Cortex of kidney (tissue), 1 donor: ENCODE measurements at places on chromosomes 7 and 10.

- DNase-seq = no peak
These were observed 153.5 kb upstream of the C7orf33 start for GRCh38 chr7:148437043-148437442.

DNA sequence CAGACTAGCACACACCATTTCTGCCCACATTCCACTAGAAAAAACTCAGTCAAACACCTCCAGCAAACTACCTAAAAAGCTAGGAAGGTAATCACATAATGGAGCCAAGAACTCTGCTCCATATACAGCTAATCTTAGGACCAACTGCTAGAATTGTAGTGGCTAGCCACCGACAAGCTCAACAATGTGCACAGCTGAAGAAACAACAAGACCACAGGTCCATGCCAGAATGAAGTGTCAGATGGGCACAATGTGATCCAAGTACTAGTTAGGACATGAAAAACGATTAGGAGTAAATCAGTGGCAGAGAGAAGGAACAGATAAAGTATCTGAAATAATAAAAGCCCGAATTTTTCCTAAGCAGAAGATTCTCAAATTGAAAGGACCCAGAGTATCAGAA lies 38.6 kb downstream of the TMEM106B start:
- DNase-seq = no peak

DNA sequence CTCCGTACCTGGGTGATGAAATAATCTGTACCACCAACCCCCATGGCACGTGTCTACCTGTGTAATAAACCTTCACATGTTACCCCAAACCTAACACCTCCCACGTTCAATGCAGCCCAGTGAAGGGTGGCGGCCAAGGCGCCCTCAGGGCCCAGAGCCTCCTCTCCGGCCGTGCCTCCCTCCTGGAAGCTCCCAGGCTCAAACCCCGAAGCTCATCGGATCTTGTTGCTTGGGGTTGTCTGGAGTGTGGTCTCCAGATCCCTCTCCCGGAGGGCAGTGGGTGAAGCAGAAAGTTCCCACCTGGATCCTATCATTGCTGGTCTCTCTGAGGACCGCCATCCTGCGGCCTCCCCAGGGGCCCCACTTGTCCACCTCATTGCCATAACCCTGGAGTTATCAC lies 9.4 kb upstream of the KNDC1 start:
- no peak for DNase-seq

DNA sequence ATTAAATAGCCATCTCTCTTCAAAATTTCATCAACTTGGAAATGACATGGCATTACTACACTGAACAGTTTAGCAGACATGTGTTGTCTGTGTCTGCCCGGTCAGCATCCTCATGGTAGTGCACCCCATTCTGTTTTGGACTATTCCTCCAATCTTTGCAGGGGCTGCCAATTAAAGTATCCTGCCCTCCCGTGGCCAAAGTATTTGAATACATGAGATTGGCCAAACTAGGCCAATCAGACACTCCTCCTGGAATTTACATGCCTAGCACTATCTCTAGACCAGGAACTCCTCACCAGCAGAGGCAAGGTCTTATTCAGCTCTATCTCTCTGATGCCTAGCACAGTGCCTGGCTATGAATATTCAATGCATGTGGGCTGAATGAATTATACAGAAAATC lies 4.4 kb downstream of the SHTN1 start:
- no peak for DNase-seq

DNA sequence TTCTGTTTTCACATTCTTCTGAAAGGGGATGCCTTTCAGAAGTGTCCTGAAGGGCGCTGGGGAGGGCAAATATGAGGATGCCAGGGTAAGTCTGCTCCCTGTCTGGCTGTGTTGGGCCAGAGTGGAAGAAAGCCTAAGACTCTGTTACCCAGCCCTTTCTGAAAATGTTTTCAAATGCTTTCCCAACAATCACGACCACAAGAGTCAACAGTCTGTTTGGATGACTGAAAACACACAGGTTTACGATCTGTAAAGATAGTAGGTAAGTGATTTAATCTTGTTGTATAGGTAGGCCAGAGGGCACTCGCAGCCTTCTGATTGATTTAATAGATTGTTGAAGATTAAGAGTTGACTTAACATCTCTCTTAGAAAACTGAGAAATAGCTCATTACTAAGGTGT lies 13.2 kb downstream of the SGPL1 start:
- DNase-seq = no peak

- no peak for DNase-seq
These were observed 26.8 kb downstream of the DPCD start for GRCh38 chr10:101614663-101615524.

DNA sequence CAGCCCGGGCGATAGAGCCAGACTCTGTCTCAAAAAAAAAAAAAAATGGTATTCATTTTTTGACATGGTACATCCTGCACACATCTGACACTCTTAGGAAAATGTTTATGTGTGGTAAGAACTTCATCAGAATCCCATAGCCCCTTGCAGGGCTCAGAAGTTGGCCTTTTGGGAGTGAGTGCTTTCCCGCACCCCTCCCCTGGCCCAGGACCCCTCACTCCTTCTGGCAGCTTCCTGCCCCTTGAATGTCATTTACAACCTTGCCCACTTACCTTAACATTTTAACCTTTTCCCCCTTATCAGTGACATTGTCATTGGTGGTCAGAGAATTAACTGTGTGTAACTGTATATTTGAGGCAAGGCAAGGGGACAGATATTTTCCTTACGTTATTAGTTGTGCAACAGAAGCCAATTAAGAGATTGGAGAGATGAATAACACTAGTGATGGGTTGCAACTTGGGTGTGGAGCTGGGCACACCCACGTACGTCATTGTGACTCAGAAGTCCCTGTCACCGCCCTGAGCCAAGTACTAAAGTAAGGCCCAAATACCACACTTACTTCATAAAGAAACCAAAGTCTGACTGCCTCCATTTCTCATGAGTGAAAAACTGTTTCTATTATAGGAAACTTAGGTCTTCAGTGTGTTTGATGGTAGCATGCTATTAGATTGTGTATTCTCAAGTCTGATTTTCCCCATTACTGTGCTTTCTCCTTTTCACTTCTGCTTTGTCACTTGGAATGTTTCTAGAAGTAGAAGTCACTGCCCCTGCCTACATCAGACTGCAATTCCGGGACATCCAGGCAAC lies 31.6 kb downstream of the OGDH start:
- no peak for DNase-seq

GRCh38 chr7:41869091-41869490 lies 166.2 kb upstream of the INHBA start:
- no peak for DNase-seq

- DNase-seq = no peak
These were observed 892 bp upstream of the ZYX start for GRCh38 chr7:143380260-143380645.

GRCh38 chr10:132506711-132507408 lies 30.7 kb upstream of the INPP5A start:
- no peak for DNase-seq

DNA sequence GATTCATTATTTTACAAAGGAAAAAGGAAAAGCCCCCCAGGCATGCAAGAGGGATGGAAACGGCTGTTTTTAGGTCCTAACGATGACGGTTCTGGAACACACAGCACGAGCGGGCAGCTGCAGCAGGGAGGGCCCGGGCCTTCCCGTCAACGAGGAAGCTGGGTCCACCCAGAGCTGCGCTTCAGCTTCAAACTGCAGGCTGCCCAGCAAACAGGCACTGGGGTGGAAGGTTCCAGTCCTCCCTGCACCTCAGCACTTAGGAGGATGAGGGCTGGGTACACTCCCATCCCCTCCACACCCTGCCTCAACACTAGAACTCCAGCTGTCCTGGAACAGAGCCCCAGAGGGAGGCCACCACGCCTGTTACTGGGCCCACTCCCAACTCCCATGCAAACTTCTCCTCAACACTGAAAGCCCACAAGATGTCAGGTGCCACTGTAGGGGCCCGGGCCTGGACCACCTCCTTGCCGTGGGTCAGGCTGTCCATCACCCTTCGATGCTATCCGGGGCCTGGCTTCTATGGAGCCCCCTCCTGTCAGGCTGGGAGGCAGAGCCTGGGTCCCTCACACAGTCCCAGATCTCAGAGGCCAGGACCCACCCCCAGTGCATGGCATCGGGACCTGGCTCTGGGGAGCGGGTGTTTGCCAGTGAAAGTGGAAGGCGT lies 33.0 kb downstream of the PAPOLB start:
- no peak for DNase-seq

DNA sequence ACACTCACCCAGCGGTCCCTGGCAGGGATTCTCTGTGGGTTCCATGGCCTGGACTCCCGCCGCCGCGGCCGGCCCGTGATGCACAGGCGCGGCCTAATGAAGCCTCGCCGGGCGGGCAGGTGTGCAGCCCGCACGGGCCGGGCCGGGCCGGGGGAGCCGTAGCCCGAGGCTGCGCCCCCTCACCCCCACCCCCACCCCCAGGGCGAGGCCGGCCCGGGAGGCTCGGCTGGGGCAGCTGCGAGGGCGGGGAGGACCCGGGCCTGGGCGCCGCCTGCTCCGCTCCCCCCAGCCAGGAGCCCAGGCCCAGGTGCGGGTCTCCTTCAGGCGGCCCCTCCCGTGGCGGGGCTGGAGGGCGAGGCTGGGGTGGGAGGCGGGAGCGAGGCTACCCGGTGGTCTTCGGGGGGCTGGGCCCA lies at the start of gene NOBOX:
NOBOX (minus strand) TSS at position 45 of the 413 bp plus-strand sequence.
- DNase-seq = no peak

DNA sequence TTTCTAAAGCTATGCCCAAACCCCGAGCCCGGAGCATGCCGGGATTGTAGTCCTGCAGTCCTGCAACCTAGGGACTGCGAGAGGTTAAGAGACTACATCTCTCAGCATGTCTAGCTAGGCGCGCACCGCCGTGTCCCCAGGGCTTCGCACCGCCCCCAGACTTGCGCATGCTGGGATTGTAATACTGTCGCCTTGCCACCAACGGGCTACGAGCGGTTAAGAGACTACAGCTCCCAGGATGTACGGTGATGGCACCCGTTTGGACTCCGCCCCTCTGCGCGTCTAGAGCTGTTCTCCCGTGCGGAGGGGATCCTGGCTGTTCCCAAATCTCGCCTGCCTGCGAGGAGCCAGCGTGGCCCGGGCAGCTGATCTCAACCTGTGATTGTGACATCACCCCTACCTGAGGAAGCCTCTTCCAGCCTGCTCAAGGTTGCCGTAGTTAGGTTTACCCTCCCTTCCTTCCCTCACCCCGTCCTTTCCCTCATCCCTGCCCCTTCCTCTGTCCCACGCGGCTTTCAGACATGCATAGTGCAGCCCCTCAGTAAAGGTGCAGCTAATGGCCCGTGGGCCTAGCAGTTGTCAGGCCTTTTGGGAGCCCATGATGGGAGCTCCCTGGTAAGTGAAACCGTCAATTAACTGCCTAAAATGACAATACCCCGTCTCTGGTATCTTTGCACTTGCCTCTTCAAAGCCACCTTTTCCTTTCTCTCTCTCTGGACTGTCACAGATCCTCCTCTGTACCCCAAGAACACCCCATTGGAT lies 6.3 kb upstream of the ZNF736 start:
- no peak for DNase-seq

DNA sequence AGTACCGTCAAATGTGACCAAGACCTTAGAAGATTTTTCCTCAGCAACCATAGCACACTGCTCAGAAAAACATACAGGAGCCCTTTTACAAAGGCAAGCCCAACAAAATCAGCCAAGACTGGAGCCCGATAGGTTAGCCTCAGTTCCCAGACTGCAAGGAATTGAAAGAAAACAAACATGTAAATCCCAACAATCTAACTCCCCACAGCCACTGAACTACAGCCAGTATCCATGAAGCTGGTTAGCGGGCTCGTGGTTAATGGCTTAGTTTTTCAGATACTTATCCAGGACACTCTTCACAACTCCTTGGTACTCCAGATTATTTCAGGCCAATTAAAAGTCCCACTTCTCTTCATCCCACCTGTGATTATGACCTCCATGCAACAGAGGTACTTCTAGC lies 201.6 kb downstream of the IPMK start:
- DNase-seq = no peak

- no peak for DNase-seq
These were observed 59.4 kb upstream of the CAMK2B start for GRCh38 chr7:44384586-44385433.

- no peak for DNase-seq
These were observed at the start of gene HPS6 for GRCh38 chr10:102064868-102065560. TSS of gene HPS6 (plus strand) at chr10:102065349. CDS start at chr10:102065475, 126 bp downstream.

DNA sequence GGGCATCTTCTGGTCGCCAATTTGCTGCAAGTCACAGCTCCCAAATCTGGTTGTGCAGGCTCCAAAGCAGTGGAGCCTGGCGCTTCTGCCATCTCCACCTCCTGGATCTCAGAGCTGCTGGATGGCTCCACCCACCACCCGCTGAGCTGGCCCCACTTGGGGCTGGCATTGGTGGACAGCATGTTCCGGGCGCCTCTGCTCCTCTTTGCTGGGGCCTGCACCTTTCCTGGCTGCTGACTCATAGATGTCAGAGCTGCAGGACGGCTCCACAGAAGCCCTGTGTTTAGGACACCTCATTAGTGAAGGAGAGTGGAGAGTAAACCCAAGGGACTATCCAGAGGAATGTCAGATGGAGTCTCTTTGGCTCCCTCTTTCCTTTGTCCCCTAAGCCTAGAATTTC lies 27.4 kb downstream of the MAPK8 start:
- DNase-seq = no peak

DNA sequence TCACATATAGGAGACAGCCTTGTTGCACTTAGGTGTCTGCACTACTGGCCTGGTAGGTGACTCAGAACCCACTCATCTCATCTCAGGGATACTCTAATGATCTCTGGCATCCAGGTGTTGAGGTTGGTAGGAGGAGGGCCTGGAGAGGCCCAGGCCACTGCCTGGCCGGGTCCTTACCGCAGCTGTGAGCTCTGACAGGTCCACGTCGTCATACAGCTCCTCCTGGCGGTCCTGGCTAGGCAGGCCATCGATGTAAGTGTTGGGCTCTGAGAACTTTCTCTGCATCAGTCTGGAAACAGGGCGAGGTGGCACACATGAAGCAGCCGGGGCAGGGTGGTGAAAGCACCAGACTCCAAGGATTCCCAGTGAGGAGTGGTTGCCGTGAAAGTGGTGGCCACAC lies 62.1 kb downstream of the VWA2 start:
- DNase-seq = no peak

DNA sequence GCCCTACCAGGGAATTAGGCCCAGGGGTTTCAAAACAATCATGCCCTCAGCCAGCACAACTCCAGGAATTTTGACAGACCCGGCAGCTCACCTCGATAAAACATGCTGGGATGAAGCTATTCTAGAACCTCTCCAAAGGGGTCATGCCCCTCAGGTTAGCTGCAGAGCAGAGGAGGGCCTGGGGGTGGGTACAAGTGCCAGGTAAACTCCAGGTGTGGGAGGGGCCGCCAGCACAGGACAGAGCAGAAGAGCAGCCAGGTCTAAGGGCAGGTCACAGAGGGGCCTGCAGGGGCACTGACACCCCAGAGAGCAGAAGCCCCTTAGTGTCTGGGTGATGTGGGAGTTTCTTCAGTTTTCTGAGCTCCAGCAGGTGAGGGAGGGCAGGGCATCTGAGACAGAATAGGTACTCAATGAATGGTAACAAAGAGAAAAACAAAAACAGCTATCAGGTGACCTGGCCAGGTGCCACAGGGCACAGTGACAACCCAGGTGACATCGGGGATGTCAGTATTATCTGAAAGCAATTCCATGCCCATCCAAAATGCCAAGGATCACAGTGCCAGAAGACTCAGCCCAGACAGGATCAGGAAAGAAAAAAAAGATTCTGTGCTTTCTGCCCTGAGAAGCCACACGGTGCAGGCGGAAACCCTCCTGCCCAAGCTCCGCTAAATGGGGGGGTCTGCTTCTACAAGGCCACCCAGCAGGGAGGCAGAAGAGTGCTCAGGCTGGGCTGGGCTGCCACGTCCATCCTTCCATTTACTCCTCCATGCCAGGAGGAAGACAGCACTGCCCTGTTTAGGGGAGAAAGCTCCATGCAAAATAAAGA lies 104.5 kb downstream of the TNS3 start:
- DNase-seq = no peak
